ENCODE measurements at places on chromosomes 2 and 18.
A peak's percentile ranks its signal among the peaks of the same experiment; 100 is the strongest.

GRCh38 chr18:808086-808485 is 4.0 kb downstream of the YES1 start:
- DNase-seq = no peak

DNA sequence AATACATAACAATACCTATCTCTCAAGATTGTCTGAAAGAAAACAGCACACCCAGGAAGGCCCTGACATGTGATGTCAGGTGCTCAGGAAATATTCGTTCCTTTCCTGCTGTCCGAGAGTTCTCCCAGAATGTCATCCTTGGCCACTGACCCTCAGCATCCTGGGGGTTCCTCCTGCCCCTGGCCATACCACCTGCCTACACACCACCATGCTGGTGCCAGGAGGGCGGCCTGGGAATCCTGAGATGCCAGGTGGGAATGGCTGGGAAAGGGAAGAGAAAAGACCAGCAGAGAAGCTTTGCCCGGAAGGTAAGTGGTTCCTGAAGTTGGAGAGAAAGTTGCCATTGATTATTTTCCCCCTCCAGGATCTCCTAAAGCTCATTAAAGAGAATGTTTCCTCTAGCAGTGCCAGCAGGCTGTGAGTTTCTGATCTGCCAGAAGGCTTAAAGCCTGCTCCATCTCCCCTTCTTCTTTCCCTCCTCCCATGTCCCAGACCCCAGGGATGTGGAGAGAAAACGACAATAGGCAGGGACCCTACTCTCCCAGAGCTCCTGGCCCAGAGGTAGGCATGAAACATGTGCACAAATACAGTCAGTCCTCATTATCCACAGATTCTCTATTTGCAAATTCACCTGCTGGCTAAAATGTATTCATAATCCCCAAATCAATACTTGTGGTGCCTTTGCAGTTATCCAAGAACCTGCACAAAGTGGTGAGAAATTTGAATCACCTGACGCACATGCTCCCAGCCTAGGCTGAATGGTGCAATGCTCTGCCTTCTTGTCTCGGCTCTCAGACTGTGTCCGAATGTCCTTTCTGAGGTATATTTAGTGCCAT is 147.1 kb upstream of the MYCN start:
- DNase-seq = no peak

DNA sequence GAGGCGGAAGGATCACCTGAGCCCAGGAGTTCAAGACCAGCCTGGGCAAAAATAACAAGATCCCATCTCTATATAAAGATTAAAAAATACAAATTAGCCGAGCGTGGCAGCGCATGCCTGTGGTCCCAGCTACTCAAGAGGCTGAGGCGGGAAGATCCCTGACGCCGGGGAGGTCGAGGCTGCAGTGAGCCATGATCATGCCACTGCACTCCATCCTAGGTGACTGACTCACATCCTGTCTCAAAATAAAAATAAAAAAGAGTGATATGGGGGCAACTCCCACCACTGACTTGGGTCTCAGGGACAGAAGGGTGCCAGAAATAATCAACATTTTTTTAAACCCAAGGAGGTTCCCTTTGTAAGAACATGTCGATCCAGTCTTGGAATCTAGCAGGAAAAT is 37.6 kb downstream of the ZNF516 start:
- DNase-seq = peak; percentile 76

- no peak for DNase-seq
Observed at GRCh38 chr2:106859498-106859897, 26.5 kb downstream of the ST6GAL2 start.

- no peak for DNase-seq
Observed at GRCh38 chr2:241161646-241162281, 11.5 kb downstream of the PPP1R7 start.

- no peak for DNase-seq
Observed at GRCh38 chr2:42147641-42148274, 21.4 kb upstream of the EML4 start.

DNA sequence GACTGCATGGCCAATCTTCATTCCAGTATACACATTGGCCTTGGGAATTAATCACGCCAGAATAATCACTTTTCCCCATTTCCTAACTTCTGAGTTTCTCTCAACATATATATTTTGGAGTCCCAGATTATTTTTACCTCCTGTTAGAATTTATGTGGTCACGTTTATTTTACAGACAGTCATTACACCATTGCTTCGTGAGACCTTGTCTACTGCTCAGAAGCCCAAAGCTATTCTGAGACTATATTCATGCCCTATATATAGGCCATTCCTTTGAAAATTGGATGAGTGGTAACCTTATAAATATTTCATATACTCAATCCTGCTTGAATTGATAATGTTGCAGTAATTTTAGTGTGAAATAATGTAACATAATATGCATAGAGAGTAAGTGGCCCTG is 610.0 kb upstream of the CDH2 start:
- DNase-seq = no peak

DNA sequence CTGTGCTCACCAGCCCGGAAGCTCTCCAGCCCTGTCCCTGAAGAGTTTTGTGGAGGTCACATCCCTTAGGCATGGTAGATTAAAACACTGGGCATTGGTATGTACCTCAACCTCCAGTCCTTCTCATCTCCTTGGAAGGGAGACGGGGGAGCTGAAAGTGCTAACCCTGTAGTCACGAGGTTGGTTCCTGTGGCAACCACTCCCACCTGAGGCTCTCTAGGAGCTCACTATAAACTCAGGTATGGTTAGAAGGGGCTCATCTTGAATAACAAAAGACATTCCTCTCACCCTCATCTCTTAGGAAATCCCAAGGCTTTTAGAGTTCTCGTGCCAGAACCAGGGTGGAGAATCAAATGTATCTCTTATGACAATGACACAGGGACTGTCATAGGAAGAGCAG is 43.0 kb upstream of the MGAT4A start:
- DNase-seq = no peak

GRCh38 chr2:160615706-160616105 is 122.1 kb upstream of the RBMS1 start:
- DNase-seq = no peak

- DNase-seq = no peak
Observed at GRCh38 chr2:144690771-144691170, 170.9 kb upstream of the ZEB2 start.

DNA sequence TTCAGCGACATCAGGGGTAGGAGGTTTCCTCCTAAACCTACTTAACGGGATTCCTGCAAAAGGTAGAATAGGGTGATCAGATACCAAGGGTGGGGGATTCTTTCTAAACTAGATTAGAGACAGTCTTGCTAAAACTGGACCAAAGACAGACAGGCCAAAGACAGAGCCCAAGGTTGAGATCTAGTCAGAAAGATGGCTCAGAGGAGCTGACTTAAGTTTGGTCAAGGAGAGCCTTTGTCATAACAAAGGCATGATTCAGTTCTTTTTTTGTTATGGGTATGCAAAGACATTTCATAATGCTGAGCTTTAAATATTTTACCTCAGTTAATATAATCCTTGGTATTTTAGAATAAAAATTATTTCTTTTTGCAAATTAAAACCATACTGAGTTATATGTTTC is 17.8 kb upstream of the GPR75 start:
- DNase-seq = no peak

- DNase-seq = peak; percentile 81
Observed at GRCh38 chr2:121707920-121708361, 28.7 kb downstream of the NIFK start.

GRCh38 chr18:37435150-37435867 is 130.3 kb downstream of the CELF4 start:
- no peak for DNase-seq

DNA sequence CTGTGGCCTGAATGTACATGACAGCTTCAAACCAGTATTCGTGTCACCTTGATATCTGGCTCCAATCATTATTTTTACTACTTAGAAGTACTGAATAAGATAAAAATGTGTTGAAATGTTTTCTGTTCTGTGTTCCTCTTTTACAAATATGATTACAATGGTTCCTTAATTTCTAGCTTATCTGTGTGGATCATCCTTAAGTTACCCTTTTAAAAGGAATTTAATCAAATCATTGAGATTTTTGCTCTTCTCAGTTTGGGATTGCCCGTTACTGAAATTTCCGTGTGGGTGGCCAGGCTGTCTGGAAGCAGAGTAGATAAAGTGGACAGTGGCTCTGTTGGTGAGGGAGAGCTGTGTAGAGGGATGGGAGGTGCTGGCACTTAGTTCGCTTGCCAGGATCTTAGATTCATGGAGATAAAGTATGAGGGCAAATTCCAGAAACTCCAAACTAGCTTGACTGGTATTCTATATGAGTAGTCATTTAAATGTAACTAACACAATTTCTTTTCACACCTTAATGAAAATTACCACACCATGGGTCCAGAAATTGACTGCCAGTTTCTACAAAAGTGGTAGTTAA is 27.4 kb upstream of the SAG start:
- no peak for DNase-seq

DNA sequence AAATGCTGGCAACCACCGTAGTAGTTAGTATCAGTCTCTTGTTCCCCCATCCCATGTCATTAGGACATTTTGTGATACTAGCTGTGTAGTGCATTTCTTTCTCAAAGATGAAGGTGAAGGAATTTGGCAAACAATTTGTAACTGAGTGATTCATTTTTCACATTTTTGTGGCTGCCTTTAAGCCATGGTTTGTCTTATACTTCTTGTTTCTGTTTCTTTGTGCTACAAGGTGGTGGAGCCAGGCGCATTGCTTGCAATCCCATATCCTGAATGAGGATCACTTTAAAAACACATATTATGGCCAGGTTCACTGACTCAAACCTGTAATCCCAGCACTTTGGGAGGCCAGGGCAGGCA is 40.6 kb downstream of the GPD2 start:
- peak; percentile 59 for DNase-seq

GRCh38 chr18:2304378-2305175 is 266.7 kb downstream of the METTL4 start:
- DNase-seq = no peak

GRCh38 chr2:160366474-160366873 is 127.1 kb downstream of the RBMS1 start:
- no peak for DNase-seq

- no peak for DNase-seq
Observed at GRCh38 chr2:13572466-13572865, 855.7 kb downstream of the TRIB2 start.

DNA sequence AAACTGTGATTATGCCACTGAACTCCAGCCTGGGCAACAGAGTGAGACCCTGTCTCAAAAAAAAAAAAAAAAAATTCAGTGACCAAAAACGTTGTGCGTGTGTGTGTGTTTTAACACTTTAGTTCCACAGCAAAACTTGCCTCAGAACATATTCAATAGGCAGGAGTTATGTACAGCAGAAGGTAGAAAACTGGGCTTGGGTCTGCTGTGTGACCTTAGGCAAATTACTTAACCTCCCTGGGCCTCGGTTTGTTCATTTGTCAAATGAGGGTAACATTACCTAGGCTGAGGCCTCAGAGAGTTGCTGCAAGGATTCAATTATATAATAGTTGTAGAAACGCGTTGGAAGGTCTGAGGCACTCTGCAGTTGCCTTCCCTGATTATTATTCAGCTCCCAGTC is 10.3 kb upstream of the SCG2 start:
- DNase-seq = no peak

- DNase-seq = no peak
Observed at GRCh38 chr18:35268821-35269220, 21.2 kb downstream of the ZSCAN30 start.

DNA sequence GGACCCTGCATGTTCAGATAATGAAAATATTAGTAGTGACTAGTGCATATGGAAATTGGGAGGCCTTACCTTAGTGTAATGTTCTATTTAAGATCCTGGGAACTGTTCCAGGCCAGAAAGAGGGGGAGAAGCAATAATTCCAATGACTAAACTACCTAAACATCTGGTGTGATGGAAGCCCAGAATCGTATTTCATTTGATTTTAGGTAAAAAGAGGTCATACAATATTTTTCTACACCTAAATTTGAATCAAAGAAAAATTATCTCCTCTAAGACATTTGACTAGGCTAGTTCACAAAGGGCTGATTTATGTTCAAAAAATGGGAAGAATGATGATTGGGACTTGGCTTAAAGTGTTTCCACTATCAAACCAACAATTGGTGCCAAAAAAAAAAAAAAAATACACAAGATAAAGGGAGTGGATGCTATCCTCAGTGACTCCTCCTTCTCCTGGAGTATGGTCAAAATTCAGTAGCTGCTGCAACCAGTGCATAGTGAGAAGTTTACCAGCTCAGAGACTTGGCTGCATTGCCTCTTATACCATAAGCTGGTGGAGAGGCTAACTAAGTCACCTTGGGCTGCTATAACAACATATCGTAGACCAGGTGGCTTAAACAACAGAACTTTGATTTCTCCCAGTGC is 1038.3 kb upstream of the ACVR2A start:
- no peak for DNase-seq

DNA sequence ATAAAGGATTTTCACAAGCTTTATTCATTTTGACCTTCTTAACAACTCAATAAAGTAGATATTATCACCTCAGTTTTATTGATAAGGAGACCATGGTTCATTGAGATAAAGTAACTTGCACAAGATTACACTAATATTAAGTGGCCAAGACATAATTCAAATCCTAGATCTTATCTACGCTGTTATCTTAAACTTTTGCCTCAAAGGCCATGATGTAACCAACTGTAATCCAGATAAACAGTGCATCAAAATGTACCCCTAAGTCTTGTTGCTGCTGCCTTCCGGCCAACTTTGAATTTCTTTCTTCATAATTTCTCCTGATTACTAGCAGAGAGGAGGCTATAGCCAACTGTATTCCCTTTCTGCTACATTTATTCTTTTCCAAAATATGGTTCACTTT is 1094.8 kb upstream of the PIK3C3 start:
- DNase-seq = no peak

DNA sequence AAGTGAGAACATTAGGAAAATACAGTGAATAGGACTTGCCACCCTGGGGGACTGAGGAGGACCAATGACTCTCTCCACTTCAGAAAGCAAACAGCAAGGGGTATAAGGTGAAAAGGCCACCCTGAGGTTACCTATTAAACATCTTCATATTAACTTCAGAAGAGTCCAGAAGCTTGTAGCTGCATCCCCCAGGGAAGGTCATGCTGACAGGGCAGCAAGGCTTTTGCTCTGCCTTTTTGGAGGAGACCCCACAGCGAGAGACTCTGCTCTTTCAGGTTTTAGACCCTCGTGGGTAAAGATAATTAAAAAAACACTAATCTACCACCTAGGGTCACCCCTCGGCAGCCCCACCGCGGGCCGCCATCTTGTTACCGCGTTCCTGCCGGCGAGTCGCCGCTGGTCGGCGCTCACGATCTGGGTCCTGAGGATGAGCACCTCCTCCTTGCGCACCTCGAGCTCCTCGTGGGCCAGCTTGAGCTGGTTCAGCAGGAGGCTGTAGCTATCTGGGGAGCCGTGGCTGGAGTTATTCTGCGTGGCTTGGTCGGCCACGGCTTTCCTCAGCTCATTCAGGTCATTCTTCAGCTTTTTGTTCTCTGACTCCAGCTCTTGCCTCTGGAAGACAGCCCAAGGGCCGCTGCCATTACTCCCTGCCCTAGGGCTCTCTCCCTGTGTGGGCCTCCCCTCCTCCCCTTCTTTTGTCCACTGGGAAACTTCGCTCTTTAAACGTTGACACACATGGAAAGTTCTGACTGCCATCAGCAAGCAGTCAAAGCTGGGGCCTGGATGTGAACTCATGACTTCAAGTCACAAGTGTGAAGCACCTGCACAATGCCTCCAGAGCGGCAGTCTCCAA is 50.7 kb upstream of the ACAA2 start:
- no peak for DNase-seq

- DNase-seq = peak; percentile 93
Observed at GRCh38 chr2:173652767-173653431, 298.2 kb downstream of the CDCA7 start.

All from ACHN (cell line).